ENCODE measurements at places on chromosomes 13 and 19. TPM values are rescaled to one million over a fixed set of nuclear protein-coding genes. Genes with fewer than 3 reads are reported as not detected.

DNA sequence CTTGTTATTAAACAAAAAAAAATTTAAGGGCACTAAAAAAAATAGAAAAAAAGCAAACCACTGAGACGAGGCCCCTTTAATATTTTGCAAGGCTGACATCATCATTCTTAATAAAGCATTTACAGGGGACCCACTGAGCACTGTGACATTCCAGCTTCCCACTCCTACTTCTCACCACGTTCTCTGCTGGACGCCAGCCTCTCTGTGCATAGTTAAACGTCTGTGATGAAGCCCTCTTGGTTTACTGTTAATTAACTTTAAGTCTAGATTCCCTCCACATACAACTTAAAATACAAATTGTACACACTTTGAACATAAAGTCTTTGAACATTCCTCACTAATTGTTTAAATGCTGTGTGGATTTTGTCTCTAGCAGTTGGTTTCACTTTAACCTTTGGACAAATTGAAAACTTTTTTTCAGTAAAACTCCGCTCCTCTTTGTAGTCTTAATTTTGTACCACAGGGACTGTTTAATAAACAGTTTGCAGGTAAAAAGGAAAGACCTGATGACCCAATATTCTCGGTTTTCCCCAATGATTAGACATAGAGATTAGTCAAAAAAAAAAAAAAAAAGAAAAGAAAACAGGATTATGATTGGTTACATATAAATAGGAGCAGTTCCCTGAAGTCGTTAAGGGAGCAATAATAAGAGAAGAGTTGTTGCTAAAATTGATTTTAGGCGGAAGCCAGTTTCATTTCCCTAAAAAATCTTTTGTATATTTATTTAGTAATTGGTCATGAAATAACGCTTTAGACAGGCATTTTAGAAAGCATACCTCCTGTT is 219.8 kb downstream of the MZT1 start:
- DNase-seq = no peak

GRCh38 chr13:109517517-109517916 is 268.9 kb downstream of the IRS2 start:
- no peak for DNase-seq

- DNase-seq = no peak
These were observed 11.4 kb upstream of the CD22 start for GRCh38 chr19:35317464-35318043.

The TEAD2 gene
- total RNA-seq = 5.1 TPM

- no peak for DNase-seq
These were observed 5.3 kb downstream of the RNASEH2B start for GRCh38 chr13:50914848-50915247.

The SIGLEC9 gene
- 4.8 TPM for total RNA-seq

DNA sequence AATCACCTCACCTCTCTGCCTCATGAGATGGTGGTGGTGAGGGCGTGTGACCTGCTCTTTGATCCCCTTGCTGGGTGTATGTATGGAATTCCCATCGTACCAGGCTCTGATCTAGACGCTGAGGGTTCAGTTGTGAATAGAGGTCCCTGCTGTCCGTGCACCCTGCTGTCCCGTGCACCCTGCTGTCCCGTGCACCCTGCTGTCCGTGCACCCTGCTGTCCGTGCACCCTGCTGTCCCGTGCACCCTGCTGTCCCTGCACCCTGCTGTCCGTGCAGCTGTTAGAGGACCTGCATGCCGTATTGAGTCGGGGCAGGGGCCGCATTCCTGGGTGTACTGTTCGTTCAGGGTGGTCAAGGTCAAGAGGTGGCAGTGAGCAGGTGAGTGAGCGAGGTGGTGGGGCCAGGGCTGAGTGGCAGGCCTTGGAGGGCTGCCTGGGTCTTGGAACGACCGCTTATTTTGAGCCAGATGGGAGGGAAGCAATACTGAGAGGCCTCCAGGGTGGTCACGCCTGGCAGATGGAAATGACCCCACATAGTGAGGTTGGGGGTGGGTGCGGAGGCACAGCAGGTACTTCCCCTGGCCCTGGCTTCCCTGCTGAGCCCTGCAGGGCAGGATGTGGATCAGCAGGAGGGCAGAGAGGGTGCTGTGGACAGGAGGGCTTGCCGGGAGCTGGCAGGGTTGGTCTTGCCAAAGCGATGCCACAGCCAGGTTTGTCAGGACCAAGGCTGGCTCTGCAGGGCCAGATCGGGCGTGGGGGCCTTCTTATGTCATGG is 4.6 kb upstream of the EPN1 start:
- DNase-seq = peak; percentile 68

GRCh38 chr13:20451397-20451796 is 74.3 kb downstream of the CRYL1 start:
- no peak for DNase-seq

DNA sequence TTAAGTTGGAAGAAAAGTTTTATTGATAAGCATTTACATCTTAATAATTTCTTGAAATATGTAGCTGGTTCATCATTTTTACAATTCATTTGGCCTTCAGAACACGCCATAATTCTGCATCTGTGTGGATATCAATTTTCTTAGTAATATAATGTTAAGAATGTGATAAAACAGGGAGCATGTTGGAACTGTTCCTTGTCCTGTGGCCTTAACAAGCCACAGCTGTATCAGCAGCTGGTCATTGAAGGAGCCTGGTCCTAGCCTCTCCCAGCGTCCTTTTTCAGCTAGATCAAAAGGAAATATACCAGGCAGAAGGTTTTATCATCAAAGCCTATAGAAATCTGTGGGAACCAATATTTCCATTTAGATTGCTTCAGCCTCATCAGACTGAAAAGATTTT is 421.8 kb downstream of the SPRY2 start:
- DNase-seq = no peak

DNA sequence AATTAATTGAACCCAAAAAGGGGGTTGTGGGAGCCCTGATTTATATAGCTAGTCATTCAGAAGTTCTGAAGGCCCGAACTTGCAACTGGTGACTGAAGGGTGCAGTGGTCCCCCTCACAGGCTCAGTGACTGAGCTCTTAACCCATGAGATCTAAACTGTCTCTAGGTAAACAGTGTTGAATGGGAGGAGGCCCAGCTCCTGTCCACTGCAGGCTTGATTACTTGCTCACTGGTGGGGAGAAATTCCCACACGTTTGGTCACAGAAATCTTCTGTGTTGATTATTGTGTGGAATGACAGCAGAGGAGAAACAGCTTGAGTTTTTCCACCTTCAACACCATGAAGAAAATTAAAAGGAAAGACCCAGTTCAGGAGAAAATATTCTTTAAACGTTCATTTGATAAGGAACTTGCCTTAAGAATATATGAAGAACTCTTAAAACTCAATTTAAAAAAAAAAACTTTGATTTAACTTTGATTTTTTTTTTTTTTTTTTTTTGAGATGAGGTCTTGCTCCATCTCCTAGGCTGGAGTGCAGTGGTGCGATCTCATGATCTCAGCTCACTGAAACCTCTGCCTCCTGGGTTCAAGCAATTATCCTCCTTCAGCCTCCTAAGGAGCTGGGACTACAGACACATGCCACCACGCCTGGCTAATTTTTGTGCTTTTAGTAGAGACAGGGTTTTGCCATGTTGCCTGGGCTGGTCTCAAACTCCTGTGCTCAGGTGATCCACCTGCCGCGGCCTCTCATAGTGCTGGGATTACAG is 249.3 kb downstream of the UQCRFS1 start:
- no peak for DNase-seq

The KLK4 gene
- not detected for total RNA-seq

DNA sequence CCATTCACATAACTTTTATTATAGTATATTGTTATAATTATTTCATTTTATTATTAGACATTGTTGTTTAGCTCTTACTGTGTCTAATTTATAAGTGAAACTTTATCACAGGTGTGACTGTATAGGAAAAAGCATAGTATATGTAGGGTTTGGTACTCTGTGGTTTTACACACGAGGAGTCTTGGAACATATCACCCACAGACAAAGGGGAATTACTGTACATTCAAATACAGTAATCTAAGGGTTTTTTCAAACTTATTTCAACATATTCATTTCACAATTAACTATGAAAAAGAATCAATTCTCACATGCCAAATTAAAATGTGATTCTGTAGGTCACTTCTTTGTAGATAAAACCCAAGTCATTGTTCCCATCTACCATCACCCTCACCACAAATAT is 46.0 kb downstream of the RBM26 start:
- no peak for DNase-seq

DNA sequence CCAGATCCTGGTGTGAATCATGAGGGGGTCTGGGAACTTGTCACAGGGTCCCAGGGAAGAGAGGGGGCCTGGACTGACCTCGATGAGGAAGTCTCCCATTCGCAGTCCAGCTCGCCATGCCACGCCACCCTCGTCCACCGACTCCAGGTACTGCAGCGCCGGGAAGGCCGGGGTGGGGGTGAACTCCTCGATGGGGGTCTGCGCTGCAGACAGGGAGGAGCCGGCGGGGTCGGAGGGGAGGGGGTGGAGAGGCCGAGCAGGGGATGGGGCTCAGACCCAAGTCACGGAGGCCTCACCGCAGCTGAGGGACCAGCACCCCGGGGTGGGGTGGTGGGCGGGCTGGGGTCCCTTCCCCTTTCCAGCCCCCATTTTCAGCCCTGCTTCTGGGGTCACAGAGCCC is 30.8 kb downstream of the SHANK1 start:
- no peak for DNase-seq

DNA sequence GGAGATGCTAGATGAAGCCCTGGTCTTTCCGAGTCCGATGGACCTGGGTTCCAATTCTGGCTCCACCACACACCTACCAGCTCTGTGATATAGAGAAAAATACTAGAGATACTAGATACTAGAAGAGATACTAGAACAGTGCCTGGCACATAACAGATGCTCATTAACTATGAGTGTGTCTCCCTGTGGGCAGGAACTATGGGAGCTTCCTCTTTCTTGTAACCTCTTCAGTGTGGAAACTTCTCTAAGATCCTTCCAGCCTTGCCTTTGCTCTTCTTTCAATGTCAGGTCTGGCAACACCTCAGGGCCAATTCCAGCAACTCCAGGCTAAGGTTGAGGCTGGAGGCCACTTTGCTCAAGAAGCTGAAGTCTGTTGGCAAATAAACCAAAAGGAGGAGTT is 143.9 kb downstream of the KATNAL1 start:
- DNase-seq = no peak

GRCh38 chr19:33638167-33639034 is 16.6 kb downstream of the CHST8 start:
- no peak for DNase-seq

The ZNF709 gene
- 0.65 TPM for total RNA-seq

GRCh38 chr13:26881154-26881553 is 120.6 kb upstream of the GPR12 start:
- no peak for DNase-seq

GRCh38 chr19:1243768-1244692 is 2.5 kb downstream of the ATP5F1D start:
- peak; percentile 95 for DNase-seq

- DNase-seq = no peak
These were observed 22.8 kb downstream of the ONECUT3 start for GRCh38 chr19:1775951-1776605.

DNA sequence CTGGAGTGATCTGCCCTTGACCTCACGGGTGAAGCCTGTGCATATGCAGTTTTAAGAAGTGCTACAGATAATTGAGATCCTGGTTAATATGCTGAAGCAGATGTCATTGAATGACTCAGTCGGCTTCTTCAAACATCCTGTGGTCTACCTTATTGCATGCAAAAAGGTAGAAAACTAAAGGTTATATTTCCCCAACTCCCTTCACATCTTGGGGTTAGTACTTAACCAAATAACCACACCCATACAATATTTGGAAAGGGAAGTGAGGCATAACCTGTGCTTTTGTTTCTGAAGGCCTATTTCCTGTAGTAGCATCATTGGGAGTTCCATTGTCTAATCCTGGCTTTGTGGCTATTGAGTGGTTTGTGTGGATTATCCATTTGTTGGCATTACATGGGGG is 58.3 kb downstream of the RAP2A start:
- DNase-seq = no peak

DNA sequence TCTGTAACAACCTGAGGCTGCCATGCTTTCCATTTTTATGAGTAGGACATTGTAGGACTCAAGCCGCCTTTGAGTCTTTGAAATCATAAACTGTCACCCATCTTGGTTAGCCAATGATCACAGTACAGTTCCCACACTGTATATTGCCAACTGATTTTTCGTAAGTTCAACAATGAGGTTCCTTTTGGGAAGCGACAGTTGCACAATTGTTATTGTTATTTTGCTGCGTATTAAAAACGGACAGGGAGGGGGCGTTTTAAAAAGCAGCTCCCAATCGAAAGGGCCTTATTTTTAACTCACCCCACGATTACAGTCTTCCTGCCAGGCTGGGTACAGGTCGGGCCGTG is 601 bp downstream of the SLC46A3 start:
- no peak for DNase-seq

DNA sequence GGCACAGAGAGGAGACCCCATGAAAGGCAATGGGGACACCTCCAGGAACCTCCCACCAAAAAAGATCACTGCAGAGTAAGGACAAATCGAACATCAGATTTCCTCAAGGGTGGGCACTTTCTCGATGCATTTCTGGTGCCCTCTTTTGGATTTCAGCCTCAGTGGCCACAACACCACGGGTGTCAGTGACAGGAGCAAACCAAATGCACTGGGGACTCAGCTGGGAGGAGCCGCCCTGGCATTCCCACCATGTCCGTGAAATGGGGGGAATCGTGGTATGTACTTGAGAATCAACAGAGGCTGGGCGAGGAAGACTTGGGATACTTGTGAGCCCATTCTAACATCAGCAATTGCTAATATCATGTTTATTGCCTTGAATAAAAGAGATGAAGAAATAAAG is 16.3 kb downstream of the FAM187B start:
- no peak for DNase-seq

GRCh38 chr19:13831537-13832467 is 36.6 kb downstream of the ZSWIM4 start:
- DNase-seq = no peak

The LRRC63 gene
- total RNA-seq = 0.20 TPM

- DNase-seq = no peak
These were observed 4.8 kb downstream of the RUBCNL start for GRCh38 chr13:46382224-46382623.

GRCh38 chr19:38062959-38063761 is 156.2 kb downstream of the SIPA1L3 start:
- DNase-seq = no peak

The TDRD3 gene
- 11.3 TPM for total RNA-seq

DNA sequence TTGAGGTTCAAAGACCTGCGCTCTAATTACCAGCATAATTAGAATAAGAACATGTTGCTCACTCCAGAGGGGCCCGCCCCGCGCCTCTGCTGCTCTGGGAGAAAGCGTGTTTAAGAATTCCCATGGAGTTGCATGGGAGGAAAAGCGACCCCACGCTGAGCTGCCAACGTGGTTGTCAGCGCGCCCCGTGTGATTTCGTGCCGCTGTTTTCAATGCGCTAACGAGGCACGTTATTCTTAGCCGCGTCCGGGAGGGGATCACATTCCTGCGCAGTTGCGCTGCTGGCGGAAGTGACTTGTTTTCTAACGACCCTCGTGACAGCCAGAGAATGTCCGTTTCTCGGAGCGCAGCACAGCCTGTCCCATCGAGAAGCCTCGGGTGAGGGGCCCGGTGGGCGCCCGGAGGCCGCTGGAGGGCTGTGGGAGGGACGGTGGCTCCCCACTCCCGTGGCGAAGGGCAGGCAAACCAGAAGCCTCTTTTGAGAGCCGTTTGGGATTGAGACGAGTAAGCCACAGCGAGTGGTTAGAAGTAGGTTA is 173.8 kb upstream of the SOX1 start:
- peak; percentile 35 for DNase-seq
